ENCODE measurements at places on chromosomes 3 and 15.

DNA sequence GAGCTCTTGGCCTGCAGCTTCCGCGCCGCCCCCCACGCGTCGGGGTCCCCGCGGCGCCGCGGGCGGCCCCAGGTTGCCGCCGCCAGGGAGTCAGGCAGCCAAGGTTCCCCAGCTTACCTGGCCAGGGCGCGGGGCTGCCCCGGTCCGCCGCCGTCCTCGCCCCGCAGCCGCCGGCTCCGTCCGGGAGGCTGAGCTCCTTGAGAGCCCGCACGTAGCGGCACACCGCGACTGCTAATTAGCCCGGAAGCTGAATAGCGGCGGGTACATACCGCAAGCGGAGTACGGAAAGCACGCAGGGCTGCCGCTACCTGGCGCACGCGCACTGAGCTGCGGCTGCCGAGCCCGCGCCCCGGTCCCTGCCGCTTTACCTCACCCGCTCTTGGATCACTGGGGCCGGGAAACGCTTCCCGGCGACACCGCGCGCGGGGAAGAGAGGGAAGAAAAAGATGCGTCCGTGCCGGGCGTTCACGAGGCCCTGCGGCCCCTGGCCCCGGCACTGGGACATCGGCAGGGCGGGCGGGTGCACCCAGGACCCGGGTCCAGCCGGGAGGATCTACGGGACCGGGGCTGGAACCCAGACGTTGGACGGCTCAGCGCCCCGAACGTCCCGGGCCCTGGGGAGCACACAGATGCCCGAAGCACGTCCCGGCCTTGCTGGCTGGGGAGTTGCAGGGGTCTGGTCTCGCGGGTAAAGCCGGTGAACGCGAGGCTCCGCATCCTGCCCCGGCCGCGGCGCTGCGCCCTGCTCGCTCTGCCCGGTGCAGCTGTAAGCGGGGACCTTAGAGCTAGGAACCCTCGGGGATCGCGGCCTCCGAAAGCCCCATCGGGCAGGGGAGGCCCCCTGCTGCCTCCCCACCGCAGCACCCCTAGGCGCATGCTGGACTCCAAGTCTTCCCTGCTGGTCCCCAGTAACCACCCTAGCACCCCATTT, at the start of gene GOLGA8B:
GOLGA8B (minus strand) TSS at position 253 of the 931 bp plus-strand sequence. CDS start 47,739 bp downstream, outside the sequence.
- no peak for DNase-seq

DNA sequence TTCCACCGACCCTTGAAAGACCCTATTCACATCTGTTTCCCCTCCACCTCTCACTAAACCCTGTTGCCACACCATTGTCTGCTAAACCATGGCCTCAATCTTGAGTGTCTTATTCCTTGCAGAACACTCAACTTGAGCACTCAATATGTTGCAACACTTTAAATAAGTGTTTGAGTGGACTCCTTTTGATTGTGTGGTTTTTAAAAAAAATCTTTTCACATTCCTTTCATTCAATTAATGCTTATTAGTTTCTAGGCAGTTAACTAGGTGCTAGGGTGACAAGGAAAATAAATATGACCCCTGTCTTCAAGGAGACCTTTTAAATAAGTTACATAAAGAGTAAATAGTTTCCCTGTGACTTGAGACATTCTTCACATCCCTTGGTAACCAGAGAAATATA, 13.3 kb upstream of the HHLA2 start:
- DNase-seq, result no peak

DNA sequence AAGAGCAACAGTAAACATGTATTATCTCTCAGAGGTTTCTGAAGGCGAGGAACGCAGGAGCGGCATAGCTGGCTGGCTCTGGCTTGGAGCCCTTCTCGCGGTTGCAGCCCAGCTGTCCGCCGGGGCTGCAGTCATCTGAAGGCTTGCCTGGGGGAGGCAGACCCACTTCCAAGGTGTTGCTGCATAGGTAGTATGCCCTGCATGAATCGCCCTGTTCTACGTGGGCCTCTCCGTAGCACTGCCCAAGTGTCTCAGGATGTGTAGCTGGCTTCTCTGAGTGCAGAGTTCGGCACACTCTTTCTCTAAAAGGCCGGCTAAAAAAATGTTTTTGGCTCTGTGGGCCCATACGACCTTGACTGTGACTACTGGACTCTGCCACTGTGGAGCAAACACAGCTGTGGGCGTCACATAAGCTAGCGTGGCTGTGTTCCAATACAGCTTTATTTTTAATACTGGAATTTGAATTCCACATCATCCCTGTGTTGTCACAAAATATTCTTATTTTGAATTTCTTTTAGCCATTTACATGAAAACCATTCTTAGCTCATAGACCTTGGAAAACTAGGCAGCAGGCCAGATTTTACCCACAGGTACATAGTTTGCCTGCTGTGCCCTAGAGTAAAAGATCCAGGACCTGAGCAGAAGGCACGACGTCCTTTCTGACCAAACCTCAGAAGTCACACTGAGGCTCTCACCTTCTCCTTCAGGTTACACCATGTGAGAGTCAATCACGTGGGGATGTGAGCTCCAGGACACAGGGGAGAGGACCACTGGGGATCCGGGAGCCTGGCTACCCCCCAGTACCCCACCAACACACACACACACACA, 55.9 kb downstream of the PGPEP1L start:
- no peak for DNase-seq

DNA sequence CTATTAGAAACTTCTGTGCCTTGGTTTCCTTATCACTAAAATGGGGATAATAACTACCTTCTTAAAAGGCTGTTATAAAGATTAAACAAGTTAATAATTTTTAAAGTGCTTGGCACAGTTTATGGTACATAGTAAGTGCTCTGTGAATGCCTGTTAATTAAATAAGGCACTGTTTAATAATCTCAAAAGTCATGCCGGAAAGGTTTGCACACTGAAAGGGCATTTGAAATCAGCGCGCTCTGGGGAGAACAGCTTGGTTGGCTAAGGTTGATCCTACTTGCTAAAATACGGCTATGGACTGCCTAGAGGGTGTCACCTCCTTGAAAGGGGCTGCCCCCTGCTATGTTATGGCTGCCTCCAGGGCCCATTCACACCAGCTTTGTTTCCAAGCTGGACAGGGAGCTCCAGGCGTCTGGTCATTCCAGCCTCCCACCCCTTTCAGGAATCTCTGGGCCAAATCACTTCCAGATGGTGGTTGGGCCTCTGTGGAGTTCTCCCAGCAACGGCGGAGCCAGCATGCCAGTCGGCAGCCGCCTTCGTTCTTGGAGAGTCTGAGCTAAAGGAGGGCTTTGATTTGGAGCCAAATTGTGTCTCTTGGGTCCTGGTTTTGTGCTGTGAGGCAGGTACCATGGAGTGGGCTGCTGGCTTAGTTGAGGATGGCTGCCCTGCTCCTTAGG, 5.9 kb downstream of the FLNB start:
- DNase-seq, result no peak

GRCh38 chr3:109973733-109974132, 636.4 kb upstream of the DPPA4 start:
- DNase-seq, result no peak

- no peak for DNase-seq
These were observed 88.8 kb upstream of the CHD2 start for GRCh38 chr15:92811148-92811913.

GRCh38 chr15:43977072-43977884, 150.5 kb downstream of the WDR76 start:
- no peak for DNase-seq

DNA sequence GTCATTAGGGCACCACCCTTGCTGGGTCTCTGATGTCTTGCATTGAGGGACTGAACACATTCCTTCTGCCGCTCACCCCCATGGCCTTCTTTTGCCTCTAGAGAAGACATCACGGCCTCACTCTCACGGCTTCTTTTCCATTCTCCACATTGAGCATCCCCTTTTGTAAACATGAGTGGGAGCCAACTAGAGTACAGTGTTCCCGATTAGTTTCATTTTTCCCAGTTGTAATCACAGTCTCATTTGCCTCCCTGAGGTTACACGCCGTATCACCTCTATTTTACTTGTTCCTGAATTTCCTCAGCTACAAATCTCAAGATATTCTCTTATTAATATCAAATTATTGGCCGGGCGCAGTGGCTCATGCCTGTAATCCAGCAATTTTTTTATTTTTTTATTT, 17.5 kb downstream of the USP13 start:
- no peak for DNase-seq

DNA sequence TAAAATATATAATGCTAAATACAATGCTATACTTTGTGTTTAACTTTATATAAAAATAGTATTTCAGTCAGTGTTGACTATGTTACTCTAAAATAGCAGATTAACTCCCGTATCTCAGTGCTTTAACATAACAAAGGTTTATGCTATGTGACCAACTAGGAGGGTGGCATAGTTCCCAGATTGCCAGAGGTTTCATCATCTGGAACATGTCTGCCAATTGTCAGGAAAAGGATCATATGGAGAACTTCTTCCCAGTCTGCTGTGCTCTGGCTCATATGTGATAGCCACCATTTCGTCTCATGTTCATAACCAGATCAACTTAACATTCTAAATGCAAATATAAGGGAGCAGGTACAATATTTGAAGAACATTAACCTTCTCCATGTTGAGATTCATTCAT, 720.2 kb downstream of the MCTP2 start:
- DNase-seq, result no peak

DNA sequence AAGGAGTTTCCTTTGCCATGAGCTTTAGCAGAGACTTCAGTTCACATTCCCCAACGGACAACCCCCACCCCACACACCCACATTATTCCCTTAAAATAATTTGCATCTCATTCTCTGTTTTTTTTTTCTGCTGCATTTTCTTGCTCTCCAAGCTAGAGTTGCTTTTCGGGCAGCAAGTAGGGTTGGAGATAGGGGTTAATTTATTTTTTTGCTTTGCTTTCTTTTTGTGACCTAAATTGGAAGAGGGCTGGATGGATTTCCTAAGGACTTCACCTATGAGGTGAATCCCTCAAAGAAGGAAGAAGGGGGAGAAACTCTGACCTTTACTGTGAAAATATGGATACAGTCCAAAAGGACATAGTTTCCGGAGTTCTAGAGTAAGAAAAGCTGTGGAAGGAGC, 6.6 kb downstream of the SOX2 start:
- no peak for DNase-seq

DNA sequence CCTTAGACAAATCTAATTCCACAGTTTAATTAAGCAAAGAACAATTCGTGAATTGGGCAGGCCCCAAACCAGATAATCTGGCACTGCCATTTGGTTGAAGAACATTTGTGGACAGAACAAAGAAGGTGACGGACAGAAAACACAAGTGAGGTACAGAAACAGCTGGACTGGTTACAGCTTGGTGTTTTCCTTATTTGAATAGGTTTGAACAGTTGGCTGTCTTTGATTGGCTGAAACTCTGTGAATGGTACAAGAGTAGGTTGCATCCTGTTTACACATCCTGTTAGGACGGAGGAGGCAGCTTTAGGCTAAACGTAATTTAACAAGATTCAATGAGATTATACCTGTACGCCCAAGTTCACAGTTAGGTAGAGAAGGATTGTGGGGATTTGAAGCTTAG, 114.4 kb downstream of the LPP start:
- DNase-seq, result no peak

GRCh38 chr15:80484333-80484864, 80.2 kb downstream of the ARNT2 start:
- no peak for DNase-seq

- DNase-seq, result no peak
These were observed at the start of gene ZIC4 for GRCh38 chr3:147406028-147406931. ZIC4 (minus strand) TSS chr3:147406543; CDS start chr3:147402797, 3,746 bp downstream.

Data from cortex of kidney (tissue), 1 donor.